SJCRH30 (cell line): ENCODE measurements at places on chromosomes 1 and 21. TPM values are rescaled to one million over a fixed set of nuclear protein-coding genes. Genes with fewer than 3 reads are reported as not detected.

Gene PRDM15
- 5.6 and 6.1 TPM in 2 replicates for total RNA-seq

Gene ARHGEF10L
- total RNA-seq: 9.2 and 10.5 TPM in 2 replicates

Gene NEGR1
- 0.99 and 1.2 TPM in 2 replicates for total RNA-seq

Gene GABRD
- total RNA-seq: not detected in 2 replicates

Gene POU3F1
- 1.6 and 1.7 TPM in 2 replicates for total RNA-seq

- no peak overlapping the region for H3K4me3 ChIP-seq
- peaks cover 44% of the 10 kb centered on the region for H3K4me1 ChIP-seq
- peak; percentile 74 for DNase-seq
- no peaks in the 10 kb centered on the region for H3K27me3 ChIP-seq
Observed at GRCh38 chr1:25774921-25775771, 24.8 kb upstream of the SELENON start.

DNA sequence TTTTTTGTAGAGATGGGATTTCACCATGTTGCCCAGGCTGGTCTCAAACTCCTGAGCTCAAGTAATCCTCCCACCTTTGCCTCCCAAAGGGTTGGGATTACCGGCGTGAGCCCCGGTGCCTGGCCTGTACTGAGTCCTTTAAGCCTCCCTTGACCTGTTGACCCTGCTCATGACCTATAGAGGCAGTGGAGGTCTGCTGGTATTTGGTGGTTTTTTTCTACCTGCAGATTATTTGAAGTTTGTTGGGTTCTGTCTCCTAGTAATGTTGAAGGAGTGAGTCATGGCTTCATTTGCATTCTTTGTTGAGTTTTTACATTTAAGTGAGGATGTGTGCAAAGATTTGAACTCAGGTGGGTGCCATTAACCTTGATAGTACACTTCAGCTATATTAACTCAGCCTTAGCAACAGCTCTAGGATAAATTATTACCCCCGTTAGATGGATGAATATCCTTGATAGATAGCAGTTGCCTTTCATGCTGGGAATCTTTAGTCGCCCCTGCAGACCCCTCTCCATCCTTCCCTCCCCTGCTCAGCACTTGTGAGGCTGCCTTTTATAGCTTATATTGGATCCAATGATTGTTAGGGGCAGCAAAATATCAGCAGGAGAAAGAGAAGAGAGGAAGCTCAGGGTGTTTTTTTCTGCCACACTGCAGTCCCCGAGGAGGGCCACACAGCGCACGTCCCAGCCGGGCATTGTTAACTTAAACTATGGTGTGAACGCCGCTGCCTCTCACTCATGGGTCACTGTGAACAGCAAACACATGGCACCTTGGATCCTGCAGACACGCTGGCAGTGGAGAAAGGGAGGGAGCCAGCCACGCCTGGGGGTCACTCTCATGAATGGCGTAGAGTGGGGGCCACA is 14.9 kb upstream of the NPPB start:
- no peak overlapping the region for H3K27ac ChIP-seq
- H3K36me3 ChIP-seq: no peaks in the 10 kb centered on the region
- H3K4me3 ChIP-seq: no peak overlapping the region
- peaks cover 10% of the 10 kb centered on the region; the same call in 1 of the 2 replicates for H3K27me3 ChIP-seq
- no peak for DNase-seq

- peaks cover 60% of the 10 kb centered on the region for H3K36me3 ChIP-seq
- H3K4me1 ChIP-seq: no peaks in the 10 kb centered on the region
- H3K4me3 ChIP-seq: no peak overlapping the region
- DNase-seq: peak; percentile 43
Observed at GRCh38 chr1:110053552-110054428, 16.7 kb downstream of the ALX3 start.

- H3K27me3 ChIP-seq: no peaks in the 10 kb centered on the region
- DNase-seq: peak; percentile 32
- no peaks in the 10 kb centered on the region for H3K36me3 ChIP-seq
- H3K27ac ChIP-seq: no peak overlapping the region
Observed at GRCh38 chr1:158121604-158122254, 59.0 kb upstream of the CD1D start.

DNA sequence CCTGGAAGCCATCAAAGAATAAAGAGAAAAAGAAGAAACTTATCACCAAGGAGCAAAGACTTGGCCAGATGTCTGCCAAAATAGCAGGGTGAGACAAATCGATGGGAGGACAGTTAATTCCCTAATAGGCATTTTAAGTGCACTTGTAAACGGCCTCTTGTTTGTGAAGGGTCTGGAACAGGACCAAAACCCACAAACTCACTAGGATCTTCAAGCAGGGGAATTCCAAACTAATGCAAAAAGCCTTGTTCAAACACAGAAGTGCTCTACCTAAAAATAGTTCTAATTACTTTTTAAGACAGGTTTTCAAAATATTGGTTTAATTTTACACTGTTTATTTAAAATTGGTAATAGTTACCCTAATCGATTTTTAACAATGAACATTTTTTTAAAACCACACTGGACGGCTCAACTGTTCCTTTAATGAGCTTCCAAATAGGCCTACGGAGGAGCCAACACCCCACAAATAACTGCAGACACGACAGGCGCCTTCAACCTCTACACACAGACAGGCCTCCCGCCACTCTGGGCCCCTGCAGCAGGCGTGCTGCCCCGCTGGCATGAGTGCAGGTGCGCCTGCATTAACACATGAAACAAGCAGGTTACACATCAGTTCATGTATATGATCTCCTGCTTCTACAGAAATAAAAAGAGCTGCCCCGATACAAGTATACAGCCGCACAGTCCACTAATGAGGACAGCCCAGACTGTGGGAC is 15.8 kb downstream of the UBE2G2 start:
- peaks cover 48% of the 10 kb centered on the region for H3K36me3 ChIP-seq
- no peak overlapping the region for H3K4me3 ChIP-seq

DNA sequence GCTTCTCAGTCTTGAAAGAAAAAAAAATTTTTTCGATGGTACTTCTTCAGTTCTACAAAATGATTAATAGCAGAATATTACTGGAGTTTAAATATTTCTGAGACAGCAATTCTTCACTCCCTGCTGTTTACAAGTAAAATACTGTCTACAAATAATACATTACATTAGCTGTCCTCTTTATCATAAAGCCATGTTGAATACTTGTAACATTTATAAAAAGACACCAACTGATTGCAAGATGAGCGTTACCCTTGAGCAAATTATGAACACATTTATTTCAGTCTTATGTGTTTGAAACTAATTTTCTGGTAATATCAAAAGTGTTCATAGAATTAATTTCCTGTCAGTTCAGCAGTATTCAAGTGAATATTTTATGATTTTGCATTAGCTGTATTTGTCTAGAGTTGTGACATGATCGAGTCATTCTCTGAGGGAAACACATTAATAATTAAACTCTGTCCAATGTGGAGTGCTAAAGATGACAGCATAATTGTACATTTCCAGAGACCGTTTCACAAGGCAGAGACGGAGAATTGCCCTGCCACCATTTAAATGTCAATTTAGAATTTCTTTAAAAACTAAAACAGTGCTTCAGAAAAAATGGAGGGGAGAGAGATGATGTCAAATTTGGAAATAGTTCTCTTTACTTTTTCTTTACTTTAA is 1359.0 kb upstream of the ADGRL4 start:
- H3K36me3 ChIP-seq: no peaks in the 10 kb centered on the region
- no peaks in the 10 kb centered on the region for H3K27me3 ChIP-seq
- no peak overlapping the region for H3K4me3 ChIP-seq
- no peaks in the 10 kb centered on the region for H3K4me1 ChIP-seq
- no peak overlapping the region for H3K27ac ChIP-seq

DNA sequence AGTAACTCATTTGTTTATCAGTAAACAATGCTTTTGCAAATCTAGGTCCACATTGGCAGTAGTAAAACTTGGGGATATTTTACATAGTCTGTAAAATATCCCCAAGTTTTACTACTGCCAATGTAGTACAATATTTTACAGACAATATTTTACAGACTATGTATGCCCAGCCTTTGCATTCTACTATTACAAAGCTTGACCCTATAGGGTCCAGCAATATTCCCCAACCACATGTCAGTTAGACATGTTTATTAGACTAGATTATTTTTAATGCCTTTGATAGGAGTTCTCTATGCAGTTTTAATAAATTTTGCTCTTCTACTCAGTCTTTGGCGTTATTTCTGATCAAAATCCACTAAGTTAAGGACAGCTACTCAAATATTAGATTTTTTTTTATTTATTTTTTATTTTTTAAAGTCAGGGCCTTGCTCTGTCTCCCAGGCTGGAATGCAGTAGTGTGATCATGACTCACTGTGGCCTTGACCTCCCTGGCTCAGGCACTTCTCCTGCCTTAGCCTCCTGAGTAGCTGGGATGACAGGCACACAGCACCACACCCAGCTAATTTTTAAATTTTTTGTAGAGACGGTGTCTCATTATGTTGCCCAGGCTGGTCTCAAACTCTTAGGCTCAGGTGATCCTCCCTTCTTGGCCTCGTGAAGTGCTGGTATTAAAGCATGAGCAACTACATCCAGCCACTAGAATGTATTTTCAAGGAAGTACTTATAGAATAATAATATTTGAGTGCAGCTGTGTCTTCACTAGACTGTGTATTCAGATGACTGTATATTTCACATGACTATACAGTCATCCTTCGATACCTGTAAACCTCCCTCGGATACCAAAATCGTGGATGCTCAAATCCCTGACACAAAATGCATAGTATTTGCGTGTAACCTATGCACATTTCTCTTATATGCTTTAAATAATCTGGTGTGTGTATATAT is 19.8 kb downstream of the MIER1 start:
- no peak overlapping the region for H3K27ac ChIP-seq
- H3K4me1 ChIP-seq: 0 out of 2 replicates have a peak, but pooled peaks cover under 1% of the 10 kb centered on the region
- H3K4me3 ChIP-seq: no peak overlapping the region
- peaks cover 40% of the 10 kb centered on the region for H3K36me3 ChIP-seq
- no peaks in the 10 kb centered on the region for H3K27me3 ChIP-seq
